ENCODE measurements at places on chromosomes 5 and 9.

GRCh38 chr9:17837965-17838364, 259.1 kb downstream of the SH3GL2 start:
- no peak for DNase-seq

- no peak for DNase-seq
Observed at GRCh38 chr5:56279291-56279690, 46.2 kb upstream of the ANKRD55 start.

- DNase-seq, result no peak
Observed at GRCh38 chr9:95903398-95903797, 27.9 kb downstream of the ERCC6L2 start.

DNA sequence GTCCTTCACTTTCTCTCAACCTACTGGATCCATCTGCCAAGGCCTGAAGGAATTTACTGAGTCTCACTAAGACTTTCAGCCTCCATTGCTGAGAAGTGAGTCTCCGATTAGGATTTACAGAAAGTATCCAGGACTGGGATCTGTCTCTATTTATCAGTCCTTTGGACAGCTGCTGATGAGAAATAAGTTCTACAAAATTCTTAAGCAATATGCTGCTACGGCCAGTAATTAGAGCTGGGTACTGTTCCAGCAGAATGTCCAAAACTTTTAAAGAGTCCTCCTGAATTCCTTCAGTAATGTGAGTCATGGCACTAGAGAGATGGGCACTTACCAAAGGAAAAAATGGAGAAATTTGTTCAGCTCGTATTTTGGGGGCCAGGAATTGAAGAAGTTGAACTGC, 5.9 kb downstream of the TEX10 start:
- DNase-seq, result no peak

GRCh38 chr5:16815432-16815831, 120.7 kb downstream of the MYO10 start:
- no peak for DNase-seq

GRCh38 chr5:52983731-52984636, 5.2 kb upstream of the ITGA2 start:
- DNase-seq, result no peak

Data from sciatic nerve (tissue), 2 donors.